Kidney (tissue), 22 donors: ENCODE measurements at places on chromosomes 13 and 19. TPM values are rescaled to one million over a fixed set of nuclear protein-coding genes. Genes with fewer than 3 reads are reported as not detected.
A peak's percentile ranks its signal among the peaks of the same experiment; 100 is the strongest.

NPAS1 gene
- total RNA-seq = 0.38 TPM

ZNF575 gene
- total RNA-seq = 3.1 TPM

CEACAM21 gene
- 5.6 TPM for total RNA-seq

SHANK1 gene
- 0.35 TPM for total RNA-seq

SIGLEC10 gene
- 33.8 TPM for total RNA-seq

SCAMP4 gene
- total RNA-seq = 90.1 TPM

- H3K4me3 ChIP-seq = no peak overlapping the region
- H3K27me3 ChIP-seq = no peaks in the 10 kb centered on the region
- peaks cover 5% of the 10 kb centered on the region for H3K4me1 ChIP-seq
- peak overlapping the region; percentile 55 for H3K27ac ChIP-seq
Measured at GRCh38 chr19:46408664-46409039, 4.7 kb downstream of the CCDC8 start.

GRCh38 chr19:32131005-32131404 is 214.4 kb upstream of the ZNF507 start:
- no peaks in the 10 kb centered on the region for H3K36me3 ChIP-seq
- no peak overlapping the region for H3K27ac ChIP-seq
- H3K4me1 ChIP-seq = no peaks in the 10 kb centered on the region
- H3K4me3 ChIP-seq = no peak overlapping the region

DNA sequence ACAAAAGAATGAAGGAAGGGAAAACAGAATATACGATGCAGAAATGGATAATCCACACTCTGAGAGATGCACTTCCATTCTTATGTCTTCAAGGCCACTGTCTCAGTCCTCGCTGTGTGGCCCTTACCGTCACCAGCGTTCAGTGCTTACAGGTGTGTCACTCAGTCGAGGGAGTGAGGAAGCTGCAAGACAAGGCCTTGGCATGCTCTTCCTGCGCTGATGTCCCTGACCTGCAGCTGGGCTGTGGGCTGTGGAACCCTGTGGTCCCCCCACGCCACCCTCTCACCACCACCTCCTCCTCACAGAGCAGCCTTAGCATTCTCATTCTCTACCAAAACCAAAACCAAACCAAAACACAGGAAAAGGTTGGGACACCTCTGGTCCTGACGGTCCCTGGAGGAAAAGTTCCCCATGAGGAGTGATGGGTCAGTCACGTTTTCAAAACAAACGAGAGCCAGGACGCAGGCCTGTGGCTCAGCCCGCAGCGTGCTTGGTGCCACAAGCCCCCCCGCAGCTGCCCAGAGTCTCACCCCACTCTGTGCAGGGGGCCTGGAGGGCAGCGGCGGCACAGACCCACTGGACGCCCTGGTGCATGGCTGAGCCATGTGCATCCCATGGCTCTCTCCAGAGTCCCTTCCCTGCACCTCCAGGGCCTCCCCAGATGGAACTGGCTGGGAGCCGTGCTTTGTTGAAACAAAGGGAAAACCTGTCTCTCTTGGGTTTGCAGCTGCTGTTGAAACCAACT is 48.2 kb upstream of the GPR183 start:
- no peak overlapping the region for H3K4me3 ChIP-seq
- H3K36me3 ChIP-seq = peaks cover 2% of the 10 kb centered on the region
- H3K27ac ChIP-seq = peak overlapping the region; percentile 79
- H3K4me1 ChIP-seq = no peaks in the 10 kb centered on the region
- DNase-seq = no peak

DNA sequence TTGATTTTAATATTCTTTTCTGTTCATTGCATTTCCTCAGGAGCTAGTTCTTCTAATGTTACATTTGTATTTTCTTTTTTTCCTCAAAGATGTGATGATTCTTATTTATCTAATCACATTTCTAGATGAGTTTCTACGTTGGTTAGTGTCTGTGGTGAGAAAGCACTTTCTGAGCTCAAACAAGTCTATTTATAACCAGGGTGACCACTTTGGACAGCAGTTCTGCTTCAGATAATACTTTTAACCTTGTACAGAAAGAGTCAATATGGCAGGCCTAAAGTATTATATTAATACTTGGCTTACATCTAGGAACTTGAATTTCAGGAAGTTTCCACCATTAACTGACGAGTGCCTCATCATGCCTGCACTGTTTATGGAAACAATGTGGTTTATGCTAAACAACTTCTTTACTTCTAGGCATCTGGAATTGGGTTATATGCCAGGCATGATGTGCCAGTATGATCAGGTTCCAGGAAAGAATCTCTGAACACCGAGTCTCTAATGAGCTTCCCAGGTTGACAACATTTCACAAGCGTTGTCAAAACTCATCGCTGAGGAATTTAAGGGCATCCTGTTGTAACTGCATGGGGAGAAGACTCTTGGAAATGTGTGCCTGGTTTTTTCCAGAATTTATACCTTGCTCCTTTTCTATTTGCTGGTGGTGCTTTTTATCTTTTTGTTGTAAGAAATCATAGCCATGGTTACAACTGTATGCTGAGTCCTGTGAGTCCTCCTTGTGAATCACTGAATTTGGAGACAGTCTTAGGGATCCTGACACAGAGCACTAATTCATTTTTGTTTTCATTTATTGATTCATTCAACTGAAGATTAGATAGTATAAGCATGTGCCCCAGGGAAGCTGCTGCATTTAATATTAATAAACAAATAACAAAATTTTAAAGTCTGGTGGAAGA is 344.4 kb upstream of the PCDH9 start:
- no peaks in the 10 kb centered on the region for H3K4me1 ChIP-seq
- no peak for DNase-seq
- H3K27me3 ChIP-seq = no peaks in the 10 kb centered on the region
- H3K27ac ChIP-seq = no peak overlapping the region
- H3K4me3 ChIP-seq = no peak overlapping the region

GRCh38 chr13:30737511-30738337 is 2.4 kb downstream of the ALOX5AP start:
- no peak overlapping the region for H3K4me3 ChIP-seq
- no peak for DNase-seq
- no peak overlapping the region for H3K27ac ChIP-seq
- H3K36me3 ChIP-seq = no peaks in the 10 kb centered on the region

- peak overlapping the region; percentile 61 for H3K27ac ChIP-seq
- H3K4me3 ChIP-seq = peak overlapping the region; percentile 9
- no peak for DNase-seq
- peaks cover 5% of the 10 kb centered on the region for H3K4me1 ChIP-seq
- no peaks in the 10 kb centered on the region for H3K36me3 ChIP-seq
Measured at GRCh38 chr19:29001141-29001581, 211.8 kb downstream of the UQCRFS1 start.

GRCh38 chr13:91291078-91291477 is 56.4 kb upstream of the MIR17HG start:
- no peak for DNase-seq
- no peak overlapping the region for H3K4me3 ChIP-seq
- H3K27me3 ChIP-seq = no peaks in the 10 kb centered on the region
- no peaks in the 10 kb centered on the region for H3K36me3 ChIP-seq
- no peaks in the 10 kb centered on the region for H3K4me1 ChIP-seq

- H3K4me1 ChIP-seq = no peaks in the 10 kb centered on the region
- no peak for DNase-seq
- no peaks in the 10 kb centered on the region for H3K36me3 ChIP-seq
- no peaks in the 10 kb centered on the region for H3K27me3 ChIP-seq
- H3K27ac ChIP-seq = no peak overlapping the region
Measured at GRCh38 chr13:111914241-111915103, 152.5 kb upstream of the SOX1 start.

GRCh38 chr19:34580408-34580807 is 96.6 kb downstream of the SCGB2B2 start:
- no peak overlapping the region for H3K27ac ChIP-seq
- no peaks in the 10 kb centered on the region for H3K4me1 ChIP-seq
- no peak overlapping the region for H3K4me3 ChIP-seq
- H3K36me3 ChIP-seq = no peaks in the 10 kb centered on the region

GRCh38 chr19:42794765-42795164 is 29.3 kb upstream of the PSG8 start:
- H3K4me3 ChIP-seq = no peak overlapping the region
- no peaks in the 10 kb centered on the region for H3K36me3 ChIP-seq
- H3K27ac ChIP-seq = no peak overlapping the region
- no peaks in the 10 kb centered on the region for H3K27me3 ChIP-seq
- no peaks in the 10 kb centered on the region for H3K4me1 ChIP-seq

DNA sequence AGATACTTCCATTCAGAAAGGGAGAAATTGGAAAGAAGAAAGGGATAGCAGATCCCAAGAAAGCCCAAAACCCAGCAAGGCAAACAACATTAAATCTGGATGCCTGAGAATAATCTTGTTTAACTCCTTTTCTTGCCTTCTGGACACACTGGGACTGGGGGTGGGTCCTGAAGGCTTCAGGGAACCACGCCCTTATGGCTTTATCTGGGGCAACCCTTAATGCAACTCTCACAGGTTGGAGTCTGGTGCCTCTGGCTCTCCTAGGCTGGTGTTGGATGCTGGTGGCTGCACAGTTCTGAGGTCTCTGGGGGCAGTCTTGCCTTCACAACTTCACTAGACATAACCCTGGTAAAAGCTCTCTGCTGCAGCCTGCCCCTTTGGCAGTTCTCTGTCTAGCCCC is 27.9 kb downstream of the PAN3 start:
- no peak for DNase-seq
- no peaks in the 10 kb centered on the region for H3K27me3 ChIP-seq
- peaks cover 5% of the 10 kb centered on the region for H3K4me1 ChIP-seq

GRCh38 chr13:84294576-84294975 is 412.3 kb upstream of the SLITRK1 start:
- H3K4me1 ChIP-seq = no peaks in the 10 kb centered on the region
- DNase-seq = no peak
- no peaks in the 10 kb centered on the region for H3K27me3 ChIP-seq
- no peak overlapping the region for H3K27ac ChIP-seq

GRCh38 chr13:40676007-40676406 is 9.6 kb upstream of the FOXO1 start:
- DNase-seq = no peak
- H3K4me1 ChIP-seq = peaks cover 1% of the 10 kb centered on the region
- no peaks in the 10 kb centered on the region for H3K27me3 ChIP-seq
- H3K27ac ChIP-seq = no peak overlapping the region
- H3K4me3 ChIP-seq = no peak overlapping the region
- no peaks in the 10 kb centered on the region for H3K36me3 ChIP-seq

GRCh38 chr19:10258080-10258710 is 6.2 kb downstream of the MRPL4 start:
- no peak overlapping the region for H3K4me3 ChIP-seq
- no peaks in the 10 kb centered on the region for H3K4me1 ChIP-seq
- no peak overlapping the region for H3K27ac ChIP-seq
- peaks cover 20% of the 10 kb centered on the region for H3K36me3 ChIP-seq
- no peaks in the 10 kb centered on the region for H3K27me3 ChIP-seq
- no peak for DNase-seq

DNA sequence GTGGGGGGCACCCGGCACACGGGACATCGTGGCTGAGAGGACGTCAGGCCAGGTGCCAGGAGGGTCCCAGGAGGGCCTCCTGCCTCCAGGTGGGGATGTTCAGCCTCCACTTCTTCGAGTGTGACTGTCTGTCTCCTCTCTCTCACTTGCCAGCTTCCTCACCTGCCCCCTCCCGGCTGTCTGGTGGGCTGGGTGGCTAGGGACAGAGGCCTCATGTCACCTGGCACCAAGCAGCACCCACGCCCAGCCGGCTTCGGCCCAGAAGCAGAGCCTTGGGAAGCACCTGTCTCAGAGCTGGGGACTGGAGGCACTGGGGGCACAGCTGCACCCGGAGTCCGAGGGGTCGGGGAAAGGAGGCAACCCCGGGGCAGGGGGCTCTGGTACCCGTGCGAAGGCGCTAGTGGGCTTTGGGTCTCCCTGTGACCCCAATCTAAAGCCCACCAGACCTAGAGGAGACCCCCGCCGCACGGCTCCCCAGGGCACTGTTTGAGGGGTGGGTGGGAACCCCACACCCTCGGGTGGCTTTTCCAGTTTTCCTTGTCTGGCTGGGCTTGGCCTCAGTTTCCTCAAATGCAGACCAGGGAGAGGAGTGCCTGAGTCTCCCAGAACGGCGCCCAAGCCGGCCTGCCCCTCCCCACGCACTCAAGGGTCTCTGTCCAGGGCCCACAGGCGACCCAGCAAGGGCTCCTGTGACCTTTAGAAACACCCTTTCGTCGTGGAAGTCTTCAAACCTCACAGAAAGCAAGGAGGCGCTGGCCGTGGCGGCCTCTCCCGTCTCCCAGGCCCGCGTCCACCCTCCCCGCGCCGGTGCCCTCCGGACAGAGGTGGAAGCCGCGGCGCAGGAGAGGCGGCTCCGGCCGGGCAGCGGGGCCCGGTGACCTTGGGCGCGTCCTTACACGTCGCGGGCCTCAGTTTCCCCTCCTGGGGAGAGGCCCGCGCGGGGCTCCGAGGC is 664 bp upstream of the HCN2 start:
- H3K4me3 ChIP-seq = no peak overlapping the region
- H3K36me3 ChIP-seq = no peaks in the 10 kb centered on the region
- H3K27me3 ChIP-seq = no peaks in the 10 kb centered on the region
- H3K4me1 ChIP-seq = no peaks in the 10 kb centered on the region
- no peak for DNase-seq
- H3K27ac ChIP-seq = no peak overlapping the region

DNA sequence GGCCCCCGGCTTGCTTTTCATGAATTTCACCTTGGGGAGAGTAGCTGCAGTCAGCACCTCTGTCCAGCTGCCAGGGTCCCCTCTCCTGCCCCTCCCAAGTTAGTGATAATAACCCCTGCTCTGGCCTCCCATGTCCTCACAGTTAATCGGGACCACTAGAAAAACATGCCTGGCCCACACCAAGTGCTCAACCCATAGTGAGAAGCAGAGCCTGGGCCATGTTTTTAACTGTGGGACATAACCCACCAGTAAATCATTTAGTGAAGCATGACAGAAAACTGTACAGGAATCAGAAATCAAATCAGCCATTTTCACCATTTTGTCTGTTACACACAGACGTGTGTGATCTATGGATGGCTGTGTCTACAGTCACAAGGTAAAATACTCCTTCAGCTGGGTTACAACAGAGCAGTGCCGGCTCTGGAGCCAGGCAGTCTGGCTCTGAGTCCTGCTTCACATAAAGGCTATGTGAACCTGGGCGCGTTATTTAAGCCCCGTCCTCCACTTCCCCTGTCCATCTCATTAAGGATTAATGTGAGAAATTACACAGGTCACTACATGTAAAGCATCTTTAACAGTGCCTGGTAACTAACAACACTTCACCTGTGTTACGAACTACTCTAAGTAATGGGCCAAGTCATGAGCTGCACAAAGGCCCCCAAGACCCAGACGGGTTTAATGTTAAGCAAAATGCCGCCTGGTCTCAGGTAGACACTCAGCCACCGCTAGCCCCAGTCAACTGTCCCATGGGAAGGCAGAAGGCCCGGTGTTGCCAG is 7.6 kb upstream of the ECH1 start:
- no peaks in the 10 kb centered on the region for H3K27me3 ChIP-seq
- H3K4me1 ChIP-seq = no peaks in the 10 kb centered on the region
- no peak for DNase-seq
- H3K4me3 ChIP-seq = no peak overlapping the region
- peak overlapping the region; percentile 23 for H3K27ac ChIP-seq
- H3K36me3 ChIP-seq = peaks cover 26% of the 10 kb centered on the region

DNA sequence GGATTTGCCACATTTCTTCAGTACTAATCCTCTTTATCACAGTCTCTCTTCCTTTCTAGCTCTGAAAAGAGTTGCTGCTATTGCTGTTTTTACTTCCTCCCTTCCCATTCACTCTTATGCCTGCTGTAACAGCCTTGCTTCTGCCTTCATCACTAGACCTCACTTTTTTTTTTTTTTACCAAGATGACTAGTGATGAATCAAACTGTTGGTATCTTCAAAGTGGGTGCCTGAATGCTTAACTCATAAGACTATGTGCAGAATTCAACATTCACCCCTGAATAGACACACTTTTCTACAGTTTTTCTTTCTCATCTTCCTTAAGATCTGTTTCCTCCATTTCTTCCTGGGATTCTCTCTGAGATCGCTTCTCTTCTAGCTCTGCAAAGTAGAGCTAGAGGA is 217.2 kb upstream of the HTR2A start:
- no peak overlapping the region for H3K27ac ChIP-seq
- no peaks in the 10 kb centered on the region for H3K4me1 ChIP-seq
- no peak for DNase-seq
- no peak overlapping the region for H3K4me3 ChIP-seq
